ENCODE measurements at places on chromosomes 2 and 18.

GRCh38 chr2:19731037-19731436 lies 170.7 kb downstream of the TTC32 start:
- DNase-seq: no peak

GRCh38 chr18:39272230-39272629 lies 1706.6 kb upstream of the CELF4 start:
- no peak for DNase-seq

- no peak for DNase-seq
These were observed 8.0 kb downstream of the TEX261 start for GRCh38 chr2:70986499-70987189.

DNA sequence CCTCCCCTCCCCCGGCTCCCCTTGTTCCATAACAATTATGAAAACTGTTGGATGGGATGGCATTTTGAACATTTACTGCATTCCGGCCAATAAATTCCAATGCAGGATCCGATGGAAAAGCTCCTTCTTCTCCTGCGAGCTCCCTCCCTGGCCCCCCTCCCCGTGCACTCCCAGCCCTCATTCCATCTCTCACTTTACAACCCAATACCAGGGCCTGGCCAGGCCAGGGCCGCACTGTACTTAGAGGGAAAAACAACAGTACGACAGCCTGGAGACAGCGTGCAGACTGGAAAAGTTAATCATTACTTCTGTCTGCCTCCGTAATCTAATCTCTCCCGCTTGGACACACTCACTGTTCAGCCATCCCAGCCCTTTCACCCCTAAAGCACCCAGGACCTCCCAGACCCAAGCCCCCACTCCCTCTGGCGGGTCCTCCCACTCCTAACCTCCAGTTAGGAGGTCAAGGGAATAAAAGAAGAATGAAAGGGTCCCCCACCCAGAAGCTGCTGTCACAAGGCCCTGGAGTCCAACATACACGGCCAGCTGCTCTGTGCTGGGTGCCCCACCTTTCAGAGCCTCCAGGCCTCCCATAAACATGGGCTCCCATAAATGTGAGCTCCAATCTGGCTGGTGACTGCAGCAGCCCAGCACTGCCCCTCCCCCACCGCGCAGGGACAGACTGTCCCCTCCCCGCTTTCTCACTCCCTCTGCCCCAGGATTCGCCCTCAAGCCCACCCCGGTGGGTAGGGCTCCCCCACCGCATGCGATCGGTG lies 20.6 kb downstream of the SMAD7 start:
- DNase-seq: no peak

- DNase-seq: peak; percentile 48
These were observed 289.2 kb downstream of the TNS1 start for GRCh38 chr2:217713395-217714286.

- DNase-seq: peak; percentile 59
These were observed 17.3 kb upstream of the RHOB start for GRCh38 chr2:20429528-20429927.

GRCh38 chr2:20914771-20915170 lies 91.9 kb upstream of the LDAH start:
- DNase-seq: no peak

DNA sequence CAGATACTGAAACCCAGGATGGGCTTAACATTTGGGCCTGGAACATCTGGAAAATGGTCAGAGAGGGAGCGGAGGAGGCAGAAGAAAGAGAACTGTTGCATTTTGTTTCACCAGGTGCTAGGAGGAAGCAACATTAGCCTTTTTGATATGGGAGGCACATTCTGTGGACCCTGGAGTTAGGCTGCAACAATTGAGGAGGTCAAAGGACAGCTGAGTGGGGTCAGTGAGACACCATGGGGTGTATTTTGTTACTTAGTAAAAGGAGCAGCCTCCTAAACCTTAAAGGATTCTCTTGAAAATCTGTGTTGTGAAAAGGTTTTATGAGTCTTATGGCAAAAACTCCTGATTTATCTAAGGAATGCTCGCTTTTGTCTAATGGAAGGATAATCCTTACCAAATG lies 124.9 kb downstream of the GREB1L start:
- no peak for DNase-seq

DNA sequence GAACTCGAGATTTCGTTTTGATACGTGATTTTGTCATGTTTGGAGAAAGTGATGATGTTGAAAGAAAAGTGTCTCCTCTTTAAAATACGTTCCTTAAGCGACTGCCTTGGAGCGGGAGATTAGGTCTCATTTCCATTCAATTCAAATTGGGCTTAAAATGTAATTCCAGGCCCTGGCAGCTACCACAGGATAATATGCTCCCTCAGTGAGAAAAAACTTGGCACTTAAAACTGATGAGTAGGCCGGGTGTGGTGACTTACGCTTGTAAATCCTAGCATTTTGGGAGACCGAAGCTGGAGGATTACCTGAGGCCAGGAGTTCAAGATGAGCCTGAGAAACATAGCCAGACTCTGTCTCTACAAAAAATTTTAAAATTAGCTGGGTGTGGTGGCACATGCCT lies 146.3 kb upstream of the L3MBTL4 start:
- no peak for DNase-seq

DNA sequence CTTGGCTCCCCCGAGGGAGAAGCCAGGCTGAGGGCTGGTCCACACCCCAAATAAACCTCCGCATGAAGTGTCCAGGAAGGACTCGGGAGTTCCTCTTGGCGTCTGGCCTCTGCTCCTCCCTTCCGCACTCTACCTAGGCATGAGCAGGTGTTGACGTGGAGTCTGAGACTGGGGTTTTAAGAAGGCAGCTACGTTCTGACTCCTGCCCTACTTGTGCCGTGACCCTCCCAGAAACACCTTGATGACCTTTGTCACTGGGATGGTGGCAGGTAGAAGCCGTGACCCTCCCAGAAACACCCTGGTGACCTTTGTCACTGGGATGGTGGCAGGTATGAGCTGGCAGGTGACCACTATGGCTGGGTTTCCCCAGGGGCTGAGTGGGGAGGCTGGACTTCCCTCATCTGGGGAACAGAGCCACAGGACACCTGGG lies 54.8 kb downstream of the HS6ST1 start:
- DNase-seq: no peak

GRCh38 chr2:47513981-47514520 lies 111.1 kb downstream of the MSH2 start:
- DNase-seq: no peak

GRCh38 chr2:31013301-31013700 lies 124.9 kb downstream of the GALNT14 start:
- no peak for DNase-seq

DNA sequence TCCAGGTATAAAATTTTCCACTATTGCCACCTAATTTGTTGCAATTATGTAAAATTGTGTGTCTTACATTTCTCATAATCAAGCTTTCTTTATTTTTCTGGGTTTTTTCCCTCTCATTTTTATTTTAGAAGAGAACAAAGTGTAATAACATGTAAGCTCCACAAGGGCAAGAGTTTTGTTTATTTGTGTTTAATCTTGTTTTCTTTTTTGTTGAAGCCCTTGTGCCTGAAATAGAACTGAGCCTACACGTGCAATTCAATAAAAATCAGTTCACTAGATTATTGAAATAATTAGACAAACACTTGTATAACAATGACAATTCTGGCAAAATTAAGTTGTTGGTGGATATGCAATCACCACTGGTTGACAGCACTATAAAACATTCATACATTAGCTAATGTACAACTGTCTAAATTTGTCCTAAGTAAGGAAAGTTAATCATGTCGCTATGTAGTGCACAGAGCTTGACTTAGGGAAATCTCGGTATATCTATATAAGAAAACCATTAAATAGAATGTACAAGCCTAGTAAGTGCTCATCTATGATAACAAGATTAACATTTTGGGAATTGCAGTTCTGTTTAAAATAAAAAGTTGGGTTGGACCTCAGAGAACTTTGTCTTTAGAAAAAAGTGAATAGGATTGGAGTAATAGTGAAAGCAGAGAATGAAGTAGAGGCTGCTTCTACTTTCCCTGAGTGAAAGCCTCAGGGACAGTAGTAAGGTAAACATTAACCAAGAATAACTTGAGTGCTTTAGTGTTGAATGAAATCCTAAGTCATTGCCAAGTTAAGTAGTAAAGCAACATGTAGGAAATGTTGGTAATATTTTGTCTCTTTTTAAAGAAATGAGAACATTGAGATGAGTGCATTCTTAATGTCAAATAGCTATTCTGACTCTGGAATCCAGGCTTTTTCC lies 37.4 kb upstream of the NOL4 start:
- no peak for DNase-seq

DNA sequence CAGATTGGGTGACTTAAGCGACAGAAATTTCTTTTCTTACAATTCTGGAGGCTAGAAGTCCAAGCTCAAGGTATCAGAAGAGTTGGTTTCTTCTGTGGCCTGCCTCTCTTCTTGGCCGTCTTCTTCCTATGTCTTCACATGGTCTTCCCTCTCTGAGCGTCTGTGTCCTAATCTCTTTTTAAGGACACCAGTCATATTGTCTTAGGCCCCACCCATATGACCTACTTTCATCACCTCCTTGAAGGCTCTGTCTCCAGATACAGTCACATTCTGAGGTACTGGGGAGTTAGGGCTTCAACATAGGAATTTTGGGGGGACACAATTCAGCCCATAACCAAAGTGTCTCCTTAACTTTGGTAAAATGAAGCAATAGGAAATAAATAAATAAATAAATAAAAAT lies 110.9 kb upstream of the EPC2 start:
- DNase-seq: no peak

DNA sequence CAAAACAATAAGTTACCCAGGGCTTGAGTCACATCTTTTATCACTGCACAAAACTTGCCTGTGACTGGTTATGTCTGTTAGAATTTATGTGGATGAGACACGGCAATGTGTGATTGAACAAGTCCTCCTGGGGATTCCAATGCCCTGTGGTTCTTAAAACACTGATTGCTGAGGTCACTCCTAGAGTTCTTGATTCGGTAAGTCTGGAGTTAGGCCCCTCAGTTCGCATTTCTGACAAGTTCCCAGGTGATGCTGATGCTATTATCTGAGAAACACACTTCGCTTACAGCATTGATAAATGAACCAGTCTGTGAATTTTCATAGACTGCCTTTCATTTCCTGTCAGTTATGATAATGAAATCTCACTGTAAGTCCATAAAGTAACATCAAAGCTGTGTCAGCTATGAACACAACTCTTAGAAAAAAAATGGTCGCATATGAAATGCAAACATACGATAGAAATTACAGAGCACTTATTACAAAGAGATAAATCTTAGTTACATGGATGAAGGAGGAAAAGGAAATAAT lies 214.0 kb downstream of the DLGAP1 start:
- no peak for DNase-seq

- no peak for DNase-seq
These were observed 28.2 kb upstream of the CYRIA start for GRCh38 chr2:16693854-16694253.

DNA sequence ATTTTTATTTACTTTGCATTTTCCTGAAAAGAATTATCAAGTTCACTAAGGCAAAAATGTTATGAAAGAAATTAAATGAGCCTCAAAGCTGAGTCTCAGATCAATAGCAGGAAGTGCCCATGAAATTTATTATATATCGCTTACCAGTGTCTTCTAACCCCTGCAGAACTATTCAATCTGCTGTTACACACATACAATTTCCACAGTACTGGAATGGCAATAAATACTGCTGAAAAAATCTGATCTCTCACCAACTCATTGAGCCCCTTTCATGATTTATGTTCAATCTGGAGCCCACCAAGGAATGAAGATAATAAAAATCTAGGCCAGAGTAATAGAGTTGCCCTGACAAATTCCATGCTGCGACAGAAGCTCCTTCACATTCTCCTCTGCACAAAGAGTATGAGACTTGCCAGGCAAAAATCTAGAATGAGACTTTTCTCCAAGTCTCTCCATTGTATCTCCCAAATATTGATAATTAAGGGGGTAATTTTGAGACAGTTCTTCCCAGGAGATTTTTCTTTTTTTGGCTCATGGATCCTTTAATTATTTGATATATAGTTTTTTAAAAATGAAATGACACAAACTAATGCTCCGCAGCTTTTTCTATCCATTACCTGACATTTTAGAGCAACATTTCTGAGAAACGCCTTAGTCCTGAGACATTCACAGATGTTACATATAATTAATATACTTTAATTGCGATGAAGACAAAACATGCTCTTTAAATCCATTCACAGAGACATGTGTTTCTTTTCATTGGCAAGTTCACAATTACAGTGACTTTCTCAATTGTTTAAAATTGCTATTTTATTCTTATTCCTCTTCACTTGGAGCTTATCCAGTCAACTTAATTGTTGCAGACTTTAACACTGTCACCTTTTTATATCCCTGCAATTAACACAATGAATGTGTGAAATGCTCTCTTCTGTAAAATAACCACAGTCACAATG lies 1020.4 kb downstream of the CBLN2 start:
- DNase-seq: no peak

DNA sequence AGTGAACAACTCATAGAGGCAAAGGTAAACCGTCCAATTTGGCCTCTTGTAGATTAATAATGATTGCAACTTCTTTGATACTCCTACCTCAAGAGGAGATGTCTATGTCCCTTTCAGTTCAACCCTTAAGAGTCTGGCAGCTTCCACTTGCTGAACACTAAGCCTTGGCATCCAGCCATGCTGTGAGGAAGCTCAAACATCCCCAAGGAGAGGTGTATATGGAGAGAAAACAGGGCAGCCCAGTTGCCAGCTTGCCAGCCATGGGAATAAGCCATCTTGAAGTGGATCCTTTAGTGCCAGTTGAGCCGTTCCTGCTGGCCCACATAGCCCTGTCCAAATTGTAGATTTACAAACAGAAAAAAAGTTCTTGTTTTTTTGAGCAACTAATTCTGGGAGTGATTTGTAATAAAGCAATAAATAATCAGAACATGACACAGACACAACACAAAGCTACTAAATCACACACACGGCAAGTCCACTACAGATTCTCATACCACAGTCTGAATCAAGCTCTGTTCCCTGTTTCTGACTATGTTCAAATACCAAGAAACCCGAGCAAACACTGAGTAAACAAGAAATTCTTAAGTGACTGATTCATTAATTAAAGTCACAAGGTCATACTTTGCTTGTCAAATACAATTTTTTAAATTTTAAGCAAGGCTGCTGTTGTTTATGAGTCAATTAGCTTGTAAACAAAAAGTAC lies 96.1 kb downstream of the PID1 start:
- peak; percentile 60 for DNase-seq

DNA sequence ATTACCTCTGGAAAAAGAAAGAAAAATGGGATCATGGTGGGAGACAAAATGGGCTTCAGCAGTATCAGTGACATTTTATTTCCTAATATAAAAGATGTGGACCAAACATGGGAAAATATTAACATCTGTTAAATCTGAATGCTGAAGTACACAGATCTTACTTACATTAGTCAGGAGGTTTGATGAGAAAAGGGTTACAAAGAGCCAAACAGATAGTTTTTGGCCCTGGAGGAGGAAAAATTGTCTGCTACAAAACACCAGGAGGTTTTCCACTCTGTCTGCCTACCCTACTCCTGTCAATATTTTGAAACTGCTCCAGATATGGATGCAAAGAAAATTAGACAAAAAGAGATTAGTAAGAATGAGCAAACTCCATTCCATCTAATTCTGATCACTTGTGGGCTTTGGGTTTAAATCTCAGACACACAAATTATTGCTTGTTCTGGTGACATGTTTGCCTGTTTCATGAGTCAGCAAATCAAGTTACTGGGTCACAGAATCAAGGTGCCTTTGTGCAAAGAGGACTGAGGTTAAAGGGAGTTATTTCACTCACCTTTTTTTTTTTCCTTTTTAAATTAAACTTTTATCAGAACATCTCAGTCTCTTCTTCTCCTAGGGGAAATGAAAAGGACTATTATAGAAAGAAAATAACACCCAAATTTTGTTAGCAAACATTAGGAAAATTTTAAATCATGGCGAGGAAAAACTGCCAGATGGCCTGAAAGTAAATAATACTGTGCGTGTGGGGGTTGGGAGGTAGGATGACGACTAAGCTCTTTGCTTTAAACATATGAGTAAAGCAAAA lies 87.0 kb upstream of the SPATS2L start:
- no peak for DNase-seq

GRCh38 chr2:32715981-32716380 lies 88.1 kb downstream of the TTC27 start:
- DNase-seq: peak; percentile 93
